ENCODE measurements at places on chromosomes 2 and 18. TPM values are rescaled to one million over a fixed set of nuclear protein-coding genes. Genes with fewer than 3 reads are reported as not detected.

DNA sequence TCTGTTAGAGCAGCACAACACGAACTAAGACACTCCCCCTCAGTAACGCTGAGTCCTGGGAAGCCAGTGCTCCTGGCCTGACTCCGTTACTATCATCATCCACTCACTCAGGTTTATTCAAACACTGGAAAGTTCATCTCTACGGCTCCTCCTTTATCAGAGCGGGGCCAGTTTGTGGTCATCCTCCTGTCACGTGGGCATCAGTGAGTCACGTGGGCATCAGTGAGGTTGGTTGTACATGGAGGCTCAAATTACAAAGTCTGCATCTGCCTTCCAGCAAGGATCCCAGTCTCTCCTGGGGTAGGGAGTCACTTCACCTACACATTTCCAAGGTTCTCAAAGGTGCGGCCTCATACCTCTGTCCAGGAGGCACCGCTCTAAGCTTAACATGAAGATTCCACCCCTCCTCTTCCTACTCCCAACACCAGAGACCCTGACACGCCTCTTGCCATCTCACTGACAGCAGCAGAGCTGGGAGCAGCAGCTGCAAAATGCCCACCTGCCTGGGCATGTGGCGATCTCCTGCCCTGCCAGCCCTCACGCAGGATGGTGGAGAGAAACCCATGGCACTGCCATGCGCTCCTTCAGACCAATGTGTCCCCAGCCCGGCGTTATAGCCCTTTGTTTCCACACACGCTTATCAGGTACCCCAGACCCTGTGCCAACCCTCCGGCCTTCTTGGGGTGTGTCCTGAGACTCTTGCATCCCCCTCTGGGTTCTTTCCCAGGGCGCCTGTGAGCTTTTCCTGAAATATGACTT lies 99.2 kb upstream of the PTPRM start:
- H3K27ac ChIP-seq, result no peak overlapping the region
- peaks cover 39% of the 10 kb centered on the region for H3K27me3 ChIP-seq
- peaks cover 7% of the 10 kb centered on the region for H3K4me1 ChIP-seq
- no peak for DNase-seq
- no peak overlapping the region for H3K4me3 ChIP-seq

GRCh38 chr18:47898696-47899095 lies 31.8 kb downstream of the SMAD2 start:
- H3K4me1 ChIP-seq, result peaks cover 40% of the 10 kb centered on the region
- no peak overlapping the region for H3K4me3 ChIP-seq
- H3K36me3 ChIP-seq, result peaks cover 36% of the 10 kb centered on the region
- H3K27me3 ChIP-seq, result no peaks in the 10 kb centered on the region
- no peak for DNase-seq
- H3K27ac ChIP-seq, result no peak overlapping the region

DNA sequence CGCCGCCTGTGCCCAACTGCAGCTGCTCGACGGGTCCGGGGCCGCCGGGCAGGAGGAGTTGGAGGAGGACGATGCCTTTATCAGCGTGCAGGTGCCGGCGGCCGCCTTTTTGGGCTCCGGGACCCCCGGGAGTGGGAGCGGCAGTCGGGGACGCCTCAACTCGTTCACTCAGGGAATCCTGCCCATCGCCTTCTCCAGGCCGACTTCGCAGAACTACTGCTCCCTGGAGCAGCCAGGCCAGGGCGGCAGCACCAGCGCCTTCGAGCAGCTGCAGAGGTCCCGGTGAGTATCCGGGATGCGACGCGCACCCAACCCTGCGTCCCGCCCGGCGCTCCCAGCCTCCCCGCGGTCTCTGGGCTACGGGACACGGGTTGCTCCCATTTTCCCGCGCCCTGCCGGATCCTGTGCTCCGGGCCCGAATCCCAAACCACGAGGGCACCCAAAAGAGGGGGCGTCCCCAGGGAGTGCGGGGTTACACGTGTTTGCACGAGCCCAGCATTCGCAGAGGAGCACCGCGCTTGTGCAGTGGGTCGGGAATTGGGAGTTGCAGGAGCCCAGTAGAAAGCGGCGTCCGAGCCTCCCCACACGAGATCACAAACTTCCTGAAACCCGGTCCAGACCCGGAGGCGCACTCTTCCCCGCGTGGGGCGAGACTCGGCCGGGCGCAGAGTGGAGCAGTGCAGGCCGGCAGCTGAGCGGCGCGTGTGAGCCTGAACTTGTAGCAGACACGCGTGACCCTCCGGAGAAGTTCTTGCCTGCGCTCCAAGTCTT lies 1.2 kb downstream of the CABLES1 start:
- no peak overlapping the region for H3K27ac ChIP-seq
- H3K36me3 ChIP-seq, result no peaks in the 10 kb centered on the region
- H3K4me1 ChIP-seq, result peaks cover 23% of the 10 kb centered on the region
- H3K4me3 ChIP-seq, result peak overlapping the region; percentile 67

GRCh38 chr18:27400001-27400400 lies 214.9 kb upstream of the CHST9 start:
- no peak overlapping the region for H3K27ac ChIP-seq
- H3K27me3 ChIP-seq, result 0 out of 2 replicates have a peak, but pooled peaks cover 1% of the 10 kb centered on the region
- H3K4me1 ChIP-seq, result no peaks in the 10 kb centered on the region
- DNase-seq, result no peak

- no peak overlapping the region for H3K4me3 ChIP-seq
- peaks cover 8% of the 10 kb centered on the region for H3K4me1 ChIP-seq
- H3K36me3 ChIP-seq, result no peaks in the 10 kb centered on the region
- no peak for DNase-seq
- peaks cover 4% of the 10 kb centered on the region for H3K27me3 ChIP-seq
- H3K27ac ChIP-seq, result no peak overlapping the region
Observed at GRCh38 chr2:148994341-148994740, 44.2 kb upstream of the LYPD6B start.

DNA sequence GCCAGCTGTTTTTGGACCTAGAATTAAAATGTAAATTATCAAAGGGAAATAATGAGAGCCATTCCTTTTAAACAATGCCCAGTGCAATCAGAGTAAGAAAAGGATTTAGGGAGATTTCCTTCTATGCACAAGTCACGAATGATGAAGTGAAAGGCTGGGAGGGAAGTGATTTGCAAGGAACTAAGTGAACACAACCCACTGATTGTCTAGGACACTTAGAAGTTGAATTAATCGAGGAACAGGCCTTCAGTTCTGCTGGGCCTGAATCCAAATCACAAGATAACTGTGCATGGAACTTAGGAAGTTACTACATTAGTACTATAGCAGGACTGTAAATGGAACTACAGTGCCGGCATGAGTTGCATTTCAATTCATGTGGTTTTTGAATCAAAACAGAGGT lies 17.7 kb downstream of the MAP2 start:
- no peak overlapping the region for H3K4me3 ChIP-seq
- DNase-seq, result no peak
- H3K27me3 ChIP-seq, result no peaks in the 10 kb centered on the region

GRCh38 chr2:165074323-165074722 lies 119.0 kb upstream of the SLC38A11 start:
- no peaks in the 10 kb centered on the region for H3K4me1 ChIP-seq
- DNase-seq, result no peak
- H3K27ac ChIP-seq, result no peak overlapping the region
- no peak overlapping the region for H3K4me3 ChIP-seq
- H3K27me3 ChIP-seq, result peaks cover 4% of the 10 kb centered on the region

GRCh38 chr2:102975996-102976975 lies 214.5 kb downstream of the TMEM182 start:
- no peak for DNase-seq
- H3K27me3 ChIP-seq, result peaks cover 2% of the 10 kb centered on the region
- no peaks in the 10 kb centered on the region for H3K36me3 ChIP-seq
- no peaks in the 10 kb centered on the region for H3K4me1 ChIP-seq

GRCh38 chr2:215904101-215904500 lies 109.2 kb downstream of the MREG start:
- H3K27me3 ChIP-seq, result no peaks in the 10 kb centered on the region
- peak; percentile 46 for DNase-seq
- H3K4me1 ChIP-seq, result peaks cover 49% of the 10 kb centered on the region
- no peak overlapping the region for H3K4me3 ChIP-seq

- no peaks in the 10 kb centered on the region for H3K4me1 ChIP-seq
- H3K27me3 ChIP-seq, result peaks cover 4% of the 10 kb centered on the region
- H3K27ac ChIP-seq, result no peak overlapping the region
- no peak for DNase-seq
Observed at GRCh38 chr18:5890331-5891183, 4.8 kb downstream of the TMEM200C start.

GRCh38 chr2:127683757-127684156 lies 8.4 kb upstream of the LIMS2 start:
- H3K27ac ChIP-seq, result peak overlapping the region; percentile 28
- H3K4me3 ChIP-seq, result peak overlapping the region; percentile 59
- H3K36me3 ChIP-seq, result 0 out of 2 replicates have a peak, but pooled peaks cover 3% of the 10 kb centered on the region
- peaks cover 23% of the 10 kb centered on the region for H3K4me1 ChIP-seq

- no peaks in the 10 kb centered on the region for H3K27me3 ChIP-seq
- H3K27ac ChIP-seq, result no peak overlapping the region
- H3K36me3 ChIP-seq, result no peaks in the 10 kb centered on the region
- H3K4me3 ChIP-seq, result no peak overlapping the region
Observed at GRCh38 chr2:102764083-102764482, 2.3 kb downstream of the TMEM182 start.

DNA sequence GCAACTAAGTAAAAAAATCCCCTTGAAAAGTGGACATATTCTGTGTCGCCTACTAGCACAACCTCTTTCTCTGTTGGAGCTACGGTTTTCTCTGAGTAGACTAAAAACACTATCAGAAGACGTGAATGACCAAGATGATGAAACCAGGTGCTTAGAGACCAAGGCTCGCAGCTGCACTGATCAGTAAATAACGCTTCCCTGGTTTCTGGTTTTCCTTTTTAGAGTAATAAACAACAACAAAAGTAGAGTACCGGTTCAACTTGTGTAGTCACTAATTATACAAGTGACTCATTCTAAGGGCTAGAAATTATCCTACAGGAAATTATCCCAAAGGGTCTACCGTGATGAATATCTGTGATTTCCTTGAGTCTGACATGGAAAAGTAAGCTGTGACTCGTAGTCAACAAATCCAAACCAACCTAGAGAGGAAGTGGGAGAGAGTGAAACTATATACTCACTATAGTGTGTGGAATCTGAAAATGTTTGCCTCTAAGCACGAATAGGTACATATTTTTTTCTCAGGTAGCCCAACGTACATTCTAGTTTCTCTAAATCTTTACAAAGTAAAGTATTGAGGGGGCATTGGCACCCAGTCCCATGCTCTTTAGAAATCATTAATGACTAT lies 17.8 kb downstream of the RASGRP3 start:
- peaks cover 58% of the 10 kb centered on the region for H3K4me1 ChIP-seq
- peaks cover 4% of the 10 kb centered on the region for H3K27me3 ChIP-seq

DNA sequence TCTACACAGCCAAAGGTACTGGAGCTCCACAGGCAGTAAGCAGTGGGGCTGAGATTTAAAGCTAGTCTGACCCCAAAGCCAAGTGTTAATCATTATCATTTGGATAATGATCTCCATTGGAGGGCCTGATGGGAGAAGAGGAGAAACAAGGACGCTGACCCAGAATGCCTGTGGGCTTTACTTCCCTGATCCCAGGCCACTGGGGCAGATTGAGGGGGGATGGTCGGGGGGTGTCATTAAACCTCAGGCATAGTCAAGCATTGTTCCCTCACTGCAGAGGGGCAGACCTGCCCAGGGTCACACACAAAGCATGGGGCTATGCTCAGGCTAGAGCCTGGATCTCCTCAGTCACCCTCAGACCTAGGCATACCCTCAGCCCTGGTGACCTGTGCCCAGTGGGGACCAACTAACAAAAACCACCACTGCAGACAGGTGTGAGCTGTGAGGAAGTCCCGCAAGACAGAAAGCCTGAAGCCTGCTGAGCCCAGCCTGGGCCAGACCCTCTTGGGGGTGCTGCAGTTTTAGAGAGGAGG lies 53.4 kb downstream of the SDC1 start:
- no peaks in the 10 kb centered on the region for H3K4me1 ChIP-seq
- H3K36me3 ChIP-seq, result no peaks in the 10 kb centered on the region
- no peak overlapping the region for H3K4me3 ChIP-seq
- H3K27ac ChIP-seq, result no peak overlapping the region
- H3K27me3 ChIP-seq, result peaks cover 3% of the 10 kb centered on the region
- no peak for DNase-seq

DNA sequence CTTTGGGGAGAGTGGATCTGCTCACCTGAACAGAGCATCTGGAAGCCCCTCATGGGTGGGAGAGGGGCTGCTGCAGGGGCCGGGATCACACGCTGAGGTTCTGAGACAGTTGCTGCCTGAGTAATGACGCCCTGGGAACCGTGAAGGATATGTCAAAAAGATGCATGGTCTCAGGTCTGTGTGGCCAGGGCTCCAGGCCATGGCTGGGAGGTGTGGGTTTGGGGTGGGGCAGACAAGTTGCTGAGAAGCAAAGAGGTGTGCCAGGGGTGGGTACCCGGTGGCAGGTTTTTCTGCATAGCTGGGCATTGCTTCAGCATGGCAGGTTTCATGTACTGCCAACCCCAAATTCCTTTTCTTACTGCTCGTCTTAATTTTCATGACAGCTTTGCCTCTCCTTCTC lies 133.5 kb downstream of the RPIA start:
- no peak overlapping the region for H3K27ac ChIP-seq

GRCh38 chr18:23406271-23406787 lies 46.8 kb upstream of the RIOK3 start:
- DNase-seq, result peak; percentile 16
- H3K4me1 ChIP-seq, result peaks cover 36% of the 10 kb centered on the region
- no peaks in the 10 kb centered on the region for H3K36me3 ChIP-seq
- H3K4me3 ChIP-seq, result no peak overlapping the region
- H3K27ac ChIP-seq, result no peak overlapping the region

DNA sequence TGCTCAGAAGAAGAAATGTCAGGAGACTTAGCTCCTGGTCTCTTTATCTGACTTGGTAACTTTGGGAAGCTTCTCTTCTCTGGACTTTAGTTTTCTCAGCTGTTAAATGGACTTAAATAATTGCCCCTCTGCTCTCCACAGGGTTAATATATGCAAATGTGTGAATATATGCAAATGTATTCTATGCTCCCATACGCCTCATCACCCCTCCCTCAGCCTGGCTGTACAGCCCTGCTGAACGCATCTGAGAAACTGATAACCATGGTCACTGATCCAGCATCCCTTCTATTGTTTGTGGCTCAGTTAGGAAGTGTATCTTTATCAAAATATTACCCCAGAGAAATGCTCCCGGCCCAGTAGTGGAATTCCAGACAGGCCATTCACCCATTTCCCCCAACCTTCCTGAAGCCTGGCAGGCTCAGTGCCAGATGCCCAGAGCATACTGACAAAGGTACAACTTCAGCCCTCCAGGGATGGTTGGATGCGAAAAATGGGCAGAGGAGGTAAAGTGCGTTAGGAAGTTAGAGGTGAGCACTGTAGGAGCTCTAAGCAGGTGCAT lies 103.4 kb downstream of the DYSF start:
- no peak overlapping the region for H3K27ac ChIP-seq
- DNase-seq, result no peak
- no peaks in the 10 kb centered on the region for H3K36me3 ChIP-seq
- no peaks in the 10 kb centered on the region for H3K4me1 ChIP-seq
- peaks cover 38% of the 10 kb centered on the region for H3K27me3 ChIP-seq
- no peak overlapping the region for H3K4me3 ChIP-seq

The C1D gene
- 19.2 TPM for total RNA-seq

The CFAP221 gene
- total RNA-seq, result not detected

The AGAP1 gene
- total RNA-seq, result 14.4 TPM

The REG3A gene
- not detected for total RNA-seq

The ID2 gene
- total RNA-seq, result 81.8 TPM

The CD226 gene
- 0.88 TPM for total RNA-seq

The ZC3H6 gene
- total RNA-seq, result 4.4 TPM

Measured in HFFc6 (cell line).